Small intestine (tissue), 16 donors: ENCODE measurements at places on chromosomes 2 and 18.

- H3K36me3 ChIP-seq = no peaks in the 10 kb centered on the region
- no peaks in the 10 kb centered on the region for H3K4me1 ChIP-seq
- DNase-seq = no peak
- H3K27ac ChIP-seq = no peak overlapping the region
- H3K4me3 ChIP-seq = no peak overlapping the region
Measured at GRCh38 chr2:229226382-229226781, 44.7 kb downstream of the PID1 start.

GRCh38 chr2:227456772-227457171, 15.2 kb upstream of the AGFG1 start:
- H3K4me1 ChIP-seq = no peaks in the 10 kb centered on the region
- no peak for DNase-seq
- H3K36me3 ChIP-seq = no peaks in the 10 kb centered on the region
- H3K27ac ChIP-seq = no peak overlapping the region
- H3K27me3 ChIP-seq = no peaks in the 10 kb centered on the region

GRCh38 chr2:230886671-230887071, 21.9 kb downstream of the ITM2C start:
- H3K4me3 ChIP-seq = no peak overlapping the region
- H3K4me1 ChIP-seq = no peaks in the 10 kb centered on the region
- no peaks in the 10 kb centered on the region for H3K27me3 ChIP-seq
- no peaks in the 10 kb centered on the region for H3K36me3 ChIP-seq

DNA sequence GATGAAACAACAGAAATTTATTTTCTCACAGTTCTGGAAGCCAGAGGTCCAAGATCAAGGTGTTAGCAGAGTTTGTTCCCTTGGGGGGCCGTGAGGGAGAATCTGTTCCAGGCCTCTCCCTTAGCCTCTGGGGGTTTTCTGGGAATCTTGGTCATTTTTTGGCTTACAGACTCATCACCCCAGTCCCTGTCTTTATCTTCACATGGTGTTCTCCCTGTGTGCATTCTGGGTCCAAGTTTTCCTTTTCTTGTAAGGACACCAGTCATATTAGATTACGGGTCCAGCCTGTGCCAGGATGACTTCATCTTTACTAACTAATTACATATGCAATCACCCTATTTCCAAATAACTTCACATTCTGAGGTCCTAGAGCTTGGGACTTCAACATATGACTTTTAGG, 292.5 kb upstream of the TRIB2 start:
- no peaks in the 10 kb centered on the region for H3K27me3 ChIP-seq
- H3K4me3 ChIP-seq = no peak overlapping the region
- DNase-seq = no peak
- H3K27ac ChIP-seq = no peak overlapping the region
